ENCODE measurements at places on chromosomes 5 and 9.

GRCh38 chr9:22189471-22189870 lies 180.4 kb upstream of the CDKN2B start:
- DNase-seq = no peak

GRCh38 chr9:133540698-133541025 lies 6.2 kb downstream of the ADAMTSL2 start:
- DNase-seq = no peak

DNA sequence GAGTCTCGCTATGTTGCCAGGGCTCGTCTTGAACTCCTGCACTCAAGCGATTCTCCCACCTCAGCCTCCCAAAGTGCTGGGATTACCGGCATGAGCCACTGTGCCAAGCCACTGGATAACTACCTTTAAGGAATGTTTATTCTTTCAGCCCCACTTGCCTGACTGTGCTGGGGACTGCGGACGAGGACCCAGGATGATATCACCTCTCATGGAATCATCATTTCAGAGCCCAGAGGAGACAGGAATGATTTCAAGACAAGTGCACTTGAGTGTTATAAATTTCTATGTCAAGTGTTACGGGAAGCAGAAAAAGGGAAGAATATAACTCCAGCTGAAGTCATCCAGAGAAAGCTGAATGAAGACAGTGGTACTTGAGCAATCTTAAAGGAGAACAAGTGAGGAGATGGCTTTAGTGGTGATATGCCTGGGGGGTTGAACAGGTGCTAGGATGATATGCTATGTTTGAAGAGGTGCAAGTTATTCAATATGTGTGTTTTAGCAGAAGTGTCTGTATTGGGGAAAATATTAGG lies 109.3 kb downstream of the DCP2 start:
- DNase-seq = no peak

DNA sequence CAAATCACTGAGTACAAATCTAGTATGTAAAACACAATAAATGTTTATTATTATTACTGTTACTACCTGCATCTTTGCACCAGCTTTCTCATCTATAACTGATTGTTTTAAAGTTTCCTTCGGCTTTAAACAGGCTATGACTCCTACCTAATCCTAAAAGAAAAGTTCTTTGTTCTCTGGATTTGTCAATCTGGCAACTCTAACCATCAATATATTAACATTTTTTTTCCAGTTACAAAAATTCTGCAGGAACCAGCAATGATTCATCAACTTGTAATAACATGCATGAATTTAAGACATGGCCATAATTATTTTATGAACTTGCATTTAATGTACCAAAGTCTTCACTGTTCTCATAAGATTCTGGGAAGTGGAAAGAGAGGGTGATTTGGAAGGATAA lies 228.5 kb downstream of the PIK3R1 start:
- DNase-seq = no peak

DNA sequence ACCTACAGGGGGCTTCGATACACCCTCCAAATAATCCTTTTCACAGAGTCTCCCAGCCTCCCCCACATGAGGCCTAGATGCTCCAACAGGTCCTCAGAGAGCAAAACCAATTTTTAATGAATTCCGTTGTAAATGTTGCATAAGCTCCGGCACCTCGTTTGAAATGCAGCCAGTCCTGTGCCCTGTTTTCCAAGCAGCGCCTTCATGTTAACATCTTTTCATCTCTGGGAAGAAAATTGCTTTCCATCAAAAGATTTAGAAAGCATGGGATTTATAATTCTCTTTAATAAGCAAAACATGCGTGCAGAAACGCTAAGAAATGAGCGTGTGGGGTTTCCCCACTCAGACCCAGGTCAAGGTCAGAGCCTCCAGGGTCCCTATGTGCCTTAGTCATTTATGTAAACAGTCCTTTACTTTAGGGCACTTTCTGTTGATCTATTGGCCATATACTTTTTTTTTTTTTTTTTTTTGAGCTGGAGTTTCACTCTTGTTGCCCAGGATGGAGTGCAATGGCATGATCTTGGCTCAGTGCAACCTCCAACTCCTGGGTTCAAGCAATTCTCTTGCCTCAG lies 177.5 kb upstream of the S1PR3 start:
- DNase-seq = no peak

DNA sequence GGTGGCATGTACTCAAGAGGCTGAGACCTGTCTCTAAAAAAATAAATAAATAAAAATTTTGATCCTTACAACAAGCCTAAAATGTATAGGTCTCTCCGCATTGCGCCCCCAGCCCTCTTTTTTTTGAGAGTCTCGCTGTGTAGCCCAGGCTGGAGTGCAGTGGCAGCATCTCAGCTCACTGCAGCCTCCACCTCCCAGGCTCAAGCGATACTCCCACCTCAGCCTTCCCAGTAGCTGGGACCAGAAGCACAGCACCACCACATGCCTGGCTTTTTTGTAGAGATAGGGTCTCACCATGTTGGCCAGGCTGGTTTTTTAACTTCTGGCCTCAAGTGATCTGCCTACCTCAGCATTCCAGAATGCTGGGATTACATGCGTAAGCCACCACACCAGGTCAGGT lies 2.2 kb upstream of the GARIN3 start:
- DNase-seq = no peak

- DNase-seq = no peak
These were observed 24.6 kb downstream of the LYSMD3 start for GRCh38 chr5:90504743-90505142.

Data from CD4-positive, alpha-beta T cell treated with Interferon alpha-2 for 1 hour (primary cell).